SHP77 (cell line): ENCODE measurements at places on chromosomes 12 and 14.

DNA sequence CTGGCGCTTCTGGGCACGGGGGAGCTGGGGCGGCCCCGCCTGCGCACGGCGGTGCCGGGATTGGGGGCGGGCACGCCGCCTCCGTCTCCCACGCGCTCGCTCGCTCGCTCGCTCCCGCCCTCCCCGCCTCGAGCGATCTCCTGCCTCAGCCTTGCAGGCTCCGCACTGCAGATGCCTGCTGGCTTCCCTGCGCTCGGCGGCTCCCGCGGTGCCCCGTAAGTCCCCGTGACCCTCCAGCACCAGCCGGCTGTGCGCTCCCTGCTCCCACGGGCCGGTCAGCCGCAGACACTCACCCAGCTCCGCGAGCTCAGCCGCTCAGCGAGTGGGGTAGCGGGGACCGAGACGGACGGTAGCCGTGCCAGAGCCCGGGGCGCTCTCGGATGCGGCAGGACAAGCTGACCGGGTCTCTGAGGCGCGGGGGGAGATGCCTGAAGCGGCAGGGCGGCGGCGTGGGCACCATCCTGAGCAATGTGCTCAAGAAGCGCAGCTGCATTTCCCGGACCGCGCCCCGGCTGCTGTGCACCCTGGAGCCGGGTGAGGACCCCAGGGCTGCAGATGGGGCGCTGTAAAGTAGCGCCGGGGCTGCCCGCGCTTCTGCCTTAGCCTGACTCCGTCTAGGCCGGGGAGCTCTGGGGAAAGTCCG lies at the start of gene TBC1D30:
TBC1D30 (plus strand) TSS at position 148 of the 643 bp plus-strand sequence; CDS start at position 381, 233 bp downstream.
- no peak for DNase-seq

GRCh38 chr14:48584031-48584430 lies 908.6 kb upstream of the MDGA2 start:
- DNase-seq = no peak

- DNase-seq = no peak
Measured at GRCh38 chr12:67320614-67321295, 51.6 kb downstream of the CAND1 start.

- no peak for DNase-seq
Measured at GRCh38 chr12:42021469-42021868, 123.2 kb downstream of the GXYLT1 start.

DNA sequence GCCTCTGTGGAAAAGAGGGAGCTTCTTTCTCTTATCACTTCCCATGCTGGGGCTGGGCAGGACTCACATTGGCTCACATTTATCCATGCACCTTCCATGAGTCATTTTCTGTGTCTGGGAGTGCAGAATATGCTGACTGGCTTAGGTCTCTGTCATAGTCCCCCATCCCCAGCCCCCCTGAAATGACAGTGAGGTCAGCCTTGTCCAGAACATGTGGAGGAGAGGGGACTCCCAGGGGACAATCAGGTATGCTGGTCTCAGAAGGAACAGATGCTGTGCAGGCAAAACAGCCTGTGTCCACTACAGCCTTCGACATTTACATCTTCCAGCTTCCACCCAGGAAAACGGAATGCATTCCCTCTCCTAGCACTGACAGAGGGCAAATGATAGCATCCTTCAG lies 35.0 kb downstream of the ADGRD1 start:
- no peak for DNase-seq

- no peak for DNase-seq
Measured at GRCh38 chr14:96047101-96047500, 7.9 kb downstream of the C14orf132 start.

GRCh38 chr12:42756841-42757623 lies 167.5 kb upstream of the PRICKLE1 start:
- DNase-seq = no peak

GRCh38 chr12:6347367-6348338 lies 5.8 kb upstream of the TNFRSF1A start:
- no peak for DNase-seq

DNA sequence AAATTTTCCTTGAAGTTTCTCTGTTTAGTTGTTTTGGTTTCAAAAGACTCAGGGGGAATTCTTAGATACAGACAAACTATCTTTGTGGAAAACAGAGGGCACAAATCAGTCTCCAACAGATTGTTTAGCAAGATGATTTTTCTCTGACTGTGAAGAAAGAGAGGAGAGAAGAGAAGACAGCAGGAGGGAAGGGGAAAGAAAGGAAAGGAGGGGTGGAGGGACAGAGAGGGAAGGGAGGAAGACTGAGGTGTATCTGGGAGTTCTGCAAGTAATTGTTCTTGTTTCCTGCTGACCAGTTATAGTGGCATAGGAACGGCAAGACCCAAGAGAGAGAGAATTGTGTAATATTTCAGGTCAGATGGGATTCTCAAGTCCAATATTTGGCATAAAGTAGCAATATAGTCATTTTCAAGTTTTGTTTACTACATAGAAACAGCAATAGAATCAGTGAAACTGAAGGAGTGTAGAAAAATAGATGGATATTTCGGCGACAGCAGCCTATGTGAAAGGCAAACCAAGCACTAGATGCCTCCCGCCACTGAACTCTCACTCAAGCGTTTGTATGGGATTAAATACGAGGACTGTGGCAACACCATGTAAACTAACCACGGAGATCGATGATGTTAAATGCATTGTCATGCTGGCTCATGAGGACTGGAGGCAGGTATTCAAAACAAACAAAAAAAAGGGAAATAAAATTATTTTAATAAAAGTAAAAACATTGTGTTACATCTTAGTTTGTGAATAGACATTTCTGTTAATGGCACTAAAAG lies 342.5 kb downstream of the SLC16A7 start:
- DNase-seq = no peak

- DNase-seq = no peak
Measured at GRCh38 chr12:51307655-51308593, 16.1 kb downstream of the BIN2 start.

DNA sequence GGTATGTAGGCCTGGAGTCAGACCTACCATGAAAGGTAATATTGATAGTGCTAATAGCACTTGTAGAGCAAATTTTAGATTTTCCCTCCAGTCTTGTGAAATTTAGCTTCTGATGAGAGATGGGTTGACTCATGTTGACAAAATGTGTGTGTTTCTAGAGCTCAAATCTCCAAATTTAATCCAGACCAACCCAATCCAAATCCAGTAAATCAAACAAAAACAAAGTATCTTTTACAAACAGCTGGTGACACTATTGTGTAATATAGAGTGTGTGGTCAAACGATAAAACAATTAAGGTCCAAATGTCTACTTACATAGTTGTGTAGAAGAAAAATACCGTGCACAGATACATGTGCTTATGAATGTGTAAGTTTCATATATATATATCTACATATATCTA lies 63.4 kb upstream of the KITLG start:
- no peak for DNase-seq

- DNase-seq = no peak
Measured at GRCh38 chr12:75564852-75565251, 53.4 kb upstream of the KRR1 start.

- DNase-seq = no peak
Measured at GRCh38 chr14:31243860-31244259, 36.3 kb upstream of the HECTD1 start.

DNA sequence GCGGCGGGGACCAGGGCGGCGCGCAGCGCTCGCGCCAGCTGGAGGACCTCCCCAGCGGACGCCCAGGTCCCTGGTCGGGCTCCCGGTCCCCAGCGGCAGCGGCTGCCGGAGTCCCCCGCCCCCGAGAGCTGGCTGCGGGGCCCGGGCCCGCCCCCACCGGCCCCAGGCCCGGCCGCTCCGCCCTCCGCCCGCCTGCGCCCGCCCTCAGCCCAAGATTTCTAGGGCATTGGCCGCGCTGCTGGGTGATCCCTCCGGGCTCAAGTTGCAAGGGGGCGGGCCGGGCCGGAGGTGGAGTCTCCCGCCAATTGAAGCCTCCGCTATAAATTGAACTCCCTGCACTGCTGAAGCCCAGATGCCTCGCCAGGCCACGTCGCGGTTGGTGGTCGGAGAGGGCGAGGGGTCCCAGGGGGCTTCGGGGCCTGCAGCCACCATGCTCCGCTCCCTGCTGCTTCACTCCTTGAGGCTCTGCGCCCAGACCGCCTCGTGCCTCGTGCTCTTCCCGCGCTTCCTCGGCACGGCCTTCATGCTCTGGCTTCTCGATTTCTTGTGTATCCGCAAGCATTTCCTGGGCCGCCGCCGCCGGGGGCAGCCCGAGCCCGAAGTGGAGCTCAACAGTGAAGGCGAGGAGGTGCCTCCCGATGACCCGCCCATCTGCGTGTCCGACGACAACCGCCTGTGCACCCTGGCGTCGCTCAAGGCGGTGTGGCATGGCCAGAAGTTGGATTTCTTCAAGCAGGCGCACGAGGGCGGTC lies at the start of gene DIO3:
DIO3 (plus strand) TSS at position 351 of the 752 bp plus-strand sequence.
- no peak for DNase-seq

DNA sequence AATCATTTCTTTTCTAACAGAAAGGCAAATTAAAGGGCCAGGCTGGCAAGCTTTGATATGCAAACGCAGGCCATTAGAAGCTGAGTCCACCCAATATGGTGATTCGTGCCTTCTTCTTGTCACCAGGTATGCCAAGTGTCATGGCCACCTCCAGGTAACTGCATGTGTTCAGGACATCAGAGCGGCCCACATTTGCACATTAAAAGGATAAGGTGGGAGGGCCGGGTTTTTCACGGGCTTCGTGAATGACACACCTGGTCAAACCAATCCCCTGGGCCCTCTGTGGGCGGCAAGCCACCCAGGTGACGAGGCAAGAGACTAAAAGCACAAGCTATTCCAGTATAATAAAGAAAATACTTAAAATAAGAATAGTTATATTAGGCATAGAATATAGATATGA lies 75.9 kb upstream of the TSPAN11 start:
- no peak for DNase-seq

DNA sequence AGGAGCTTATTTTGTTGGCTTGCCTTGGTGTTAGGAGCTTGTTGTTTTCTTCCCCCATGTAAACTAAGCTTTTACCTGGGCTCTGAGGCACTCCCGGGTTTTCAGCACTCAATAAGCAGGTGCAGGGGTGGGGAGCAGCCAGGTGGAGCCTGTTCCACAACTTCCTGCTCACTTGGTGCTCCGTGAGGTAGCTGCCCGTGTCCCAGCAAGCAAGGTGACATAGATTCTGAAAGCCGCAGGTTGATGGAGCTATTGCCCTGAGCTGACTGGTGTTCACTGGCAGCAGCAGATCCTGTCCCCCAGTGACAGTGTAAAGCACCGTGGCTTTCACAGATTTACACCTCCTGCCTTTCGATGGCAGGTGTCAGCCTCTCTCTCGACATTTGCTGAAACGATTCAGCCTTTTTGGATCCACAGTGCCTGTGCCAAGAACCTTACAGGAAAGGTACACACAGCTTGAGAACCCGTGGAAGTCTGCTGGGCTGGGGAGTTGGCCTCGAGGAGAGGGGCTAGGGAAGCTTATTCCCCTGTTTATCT lies 295.7 kb upstream of the FKBP4 start:
- DNase-seq = no peak
